ENCODE measurements at places on chromosomes 11 and 22. TPM values are rescaled to one million over a fixed set of nuclear protein-coding genes. Genes with fewer than 3 reads are reported as not detected.

CECR2 gene
- total RNA-seq = not detected

MMP8 gene
- total RNA-seq = not detected

DNA sequence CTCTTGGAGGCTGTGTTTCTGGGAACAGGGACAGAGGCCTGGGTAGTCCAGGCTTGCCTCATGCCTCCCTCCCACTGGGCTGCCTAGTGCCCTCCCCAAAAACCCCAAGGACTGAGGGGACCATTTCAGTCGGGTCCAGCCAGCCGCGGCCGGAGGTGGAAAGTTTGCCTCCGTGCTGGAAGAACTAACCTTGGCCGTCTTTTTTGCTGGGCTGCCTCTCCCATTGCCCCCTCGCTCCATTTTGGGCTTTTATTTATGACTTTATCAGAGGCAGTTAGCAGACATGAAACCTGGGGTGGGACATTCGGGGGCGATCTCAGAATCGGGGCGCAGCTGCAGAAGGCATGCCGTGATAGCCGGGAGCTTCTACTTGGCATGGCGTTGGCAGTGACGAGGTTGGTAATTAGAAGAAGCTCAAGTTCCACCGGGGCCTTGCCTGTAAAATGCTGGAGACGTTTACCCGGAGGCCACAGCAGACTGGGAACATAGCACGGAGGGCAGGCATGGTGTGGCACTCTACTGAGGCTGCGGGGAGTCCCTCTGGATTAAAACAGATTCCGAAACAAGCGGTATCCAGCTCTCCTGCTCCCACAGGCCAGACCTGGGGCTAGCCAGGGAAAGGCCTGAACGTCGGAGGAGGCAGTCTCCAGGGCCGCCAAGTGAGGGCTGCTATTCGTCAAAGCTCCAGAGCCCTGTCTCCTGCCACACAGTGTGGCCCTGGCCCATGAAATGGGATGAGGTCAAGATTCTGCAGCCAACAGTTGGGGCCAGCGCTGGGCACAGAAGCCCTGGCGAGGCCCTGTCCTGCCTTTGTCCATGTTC is 76.4 kb upstream of the PPARA start:
- H3K4me3 ChIP-seq = peak overlapping the region; percentile 97
- H3K36me3 ChIP-seq = peaks cover 38% of the 10 kb centered on the region
- H3K27ac ChIP-seq = peak overlapping the region; percentile 99
- H3K4me1 ChIP-seq = peaks cover under 1% of the 10 kb centered on the region
- DNase-seq = peak; percentile 63

DNA sequence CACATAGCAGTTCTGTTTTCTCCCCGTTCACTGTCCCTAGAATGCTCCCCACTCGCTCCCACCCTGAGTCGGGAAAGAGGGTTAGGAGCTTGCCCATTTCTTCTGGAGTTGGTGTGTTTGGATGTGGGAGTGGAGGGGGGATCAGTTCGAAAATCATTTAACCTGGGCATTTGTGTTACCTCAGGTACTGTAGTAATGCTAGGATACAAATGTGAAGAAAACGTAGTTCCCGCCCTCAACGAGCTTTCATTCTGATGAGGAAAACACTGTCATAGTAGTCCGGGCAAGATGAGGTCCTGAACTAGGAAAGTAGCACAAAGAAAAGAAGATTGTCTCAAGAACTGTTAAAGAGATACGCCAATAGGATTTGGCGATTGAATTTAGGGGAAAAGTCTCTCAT is 539 bp downstream of the SDHD start:
- H3K27ac ChIP-seq = peak overlapping the region; percentile 22
- H3K4me3 ChIP-seq = peak overlapping the region; percentile 88
- peaks cover 64% of the 10 kb centered on the region for H3K36me3 ChIP-seq
- DNase-seq = peak; percentile 42
- peaks cover 23% of the 10 kb centered on the region for H3K4me1 ChIP-seq

- H3K27ac ChIP-seq = no peak overlapping the region
- H3K36me3 ChIP-seq = no peaks in the 10 kb centered on the region
- DNase-seq = no peak
Observed at GRCh38 chr22:38970551-38970950, 11.6 kb upstream of the APOBEC3B start.

DNA sequence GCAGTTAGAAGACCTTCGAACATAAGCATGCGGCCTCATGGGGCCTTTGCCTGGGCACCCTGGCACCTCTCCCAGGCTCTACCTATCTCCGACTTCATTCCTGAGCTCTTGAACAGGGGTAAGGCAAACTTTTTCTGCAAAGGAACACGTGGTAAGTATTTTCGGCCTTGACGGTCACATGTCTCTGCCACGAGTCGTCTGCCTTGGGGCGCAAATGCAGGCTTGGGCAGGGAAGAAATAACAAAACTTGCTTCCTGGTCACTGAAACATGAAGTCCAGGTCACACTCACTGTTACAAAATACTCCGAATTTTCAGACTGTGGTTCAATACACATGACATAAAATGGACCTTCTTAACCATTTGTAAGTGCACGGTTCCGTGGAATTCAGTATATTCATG is 3.4 kb upstream of the ASCL2 start:
- no peaks in the 10 kb centered on the region for H3K4me1 ChIP-seq
- DNase-seq = no peak
- no peak overlapping the region for H3K27ac ChIP-seq

DNA sequence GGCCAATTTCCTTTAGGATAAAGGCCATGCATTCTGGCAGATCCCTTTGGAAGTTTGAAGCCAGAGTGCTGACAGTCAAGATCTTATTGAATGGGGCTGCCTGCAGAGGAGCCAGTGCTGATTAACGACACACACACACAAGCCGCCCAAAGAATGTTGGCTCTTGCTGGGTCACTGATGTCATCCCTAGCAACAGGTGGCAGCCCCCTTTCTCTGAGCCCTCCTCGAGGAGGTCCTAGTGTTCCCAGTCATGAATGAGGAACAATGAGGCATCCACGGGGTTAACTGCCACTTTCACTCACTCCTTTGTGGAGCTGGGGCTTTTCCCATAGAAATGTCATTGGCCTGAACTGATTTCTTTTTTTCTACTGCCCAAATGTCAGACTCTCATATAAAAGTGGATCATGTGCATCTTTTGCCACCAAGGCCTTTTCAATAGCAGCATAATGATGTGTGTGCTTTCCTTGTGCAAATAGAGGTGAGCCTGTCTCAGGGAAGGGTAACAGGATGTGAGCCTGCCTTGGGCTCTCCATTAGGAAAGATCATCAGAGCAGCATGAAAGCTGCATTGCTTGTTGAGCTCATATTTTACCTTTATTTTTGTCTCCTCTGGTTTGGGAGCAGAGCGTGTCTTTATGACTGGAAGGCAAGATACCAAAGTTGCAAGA is 301.8 kb upstream of the MTNR1B start:
- no peaks in the 10 kb centered on the region for H3K36me3 ChIP-seq
- H3K27me3 ChIP-seq = no peaks in the 10 kb centered on the region
- no peak for DNase-seq
- H3K27ac ChIP-seq = no peak overlapping the region

DNA sequence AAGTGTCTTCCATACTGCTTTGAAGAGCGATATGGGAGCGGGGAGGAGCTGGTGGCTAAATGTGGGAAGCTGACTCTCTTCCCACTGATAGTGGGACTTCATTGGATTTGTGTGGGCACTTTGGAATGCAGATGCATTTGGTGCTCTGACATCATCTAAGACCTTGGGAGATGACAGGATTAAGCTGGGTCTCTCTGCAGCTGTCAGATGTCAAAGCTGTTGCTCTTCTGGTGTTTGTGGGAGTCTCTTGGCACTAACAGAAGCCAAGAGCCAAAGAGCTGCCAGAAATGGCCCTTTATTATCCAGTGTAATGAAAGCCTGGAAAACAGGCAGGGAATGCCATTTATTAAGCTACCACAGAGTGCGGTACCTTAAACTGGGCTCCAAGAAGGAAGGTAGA is 20.6 kb downstream of the GRAMD1B start:
- H3K4me3 ChIP-seq = no peak overlapping the region
- H3K27me3 ChIP-seq = no peaks in the 10 kb centered on the region
- peak; percentile 40 for DNase-seq
- no peaks in the 10 kb centered on the region for H3K36me3 ChIP-seq
- peaks cover 35% of the 10 kb centered on the region for H3K4me1 ChIP-seq

- H3K27me3 ChIP-seq = no peaks in the 10 kb centered on the region
- H3K4me1 ChIP-seq = no peaks in the 10 kb centered on the region
- DNase-seq = no peak
- H3K27ac ChIP-seq = no peak overlapping the region
- no peaks in the 10 kb centered on the region for H3K36me3 ChIP-seq
- no peak overlapping the region for H3K4me3 ChIP-seq
Observed at GRCh38 chr11:100756559-100756958, 69.5 kb downstream of the ARHGAP42 start.

GRCh38 chr11:64000740-64001483 is 14.7 kb downstream of the OTUB1 start:
- H3K4me3 ChIP-seq = peak overlapping the region; percentile 67
- no peaks in the 10 kb centered on the region for H3K27me3 ChIP-seq
- H3K4me1 ChIP-seq = peaks cover 4% of the 10 kb centered on the region
- no peaks in the 10 kb centered on the region for H3K36me3 ChIP-seq

DNA sequence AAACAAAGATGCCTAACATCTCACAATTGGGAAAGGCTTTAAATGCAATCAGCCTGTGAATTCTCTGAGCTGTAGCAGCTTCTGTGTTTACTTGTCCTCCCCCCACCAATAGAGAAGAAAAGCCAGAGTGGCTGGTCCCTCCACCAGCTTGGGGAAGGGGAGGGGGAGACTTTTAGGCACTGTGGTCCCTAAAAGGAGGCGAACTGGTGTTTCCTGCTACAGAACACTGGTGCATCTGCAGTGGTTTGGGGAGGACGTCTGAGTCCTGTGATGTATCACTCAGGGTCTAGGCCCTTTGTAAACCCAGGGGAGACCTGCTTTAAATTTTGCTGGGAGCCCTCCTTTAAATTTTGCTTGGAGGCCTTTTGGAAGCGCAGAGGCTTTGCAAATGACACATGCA is 16.9 kb downstream of the TNRC6B start:
- H3K27ac ChIP-seq = no peak overlapping the region
- DNase-seq = no peak
- H3K4me1 ChIP-seq = peaks cover 28% of the 10 kb centered on the region
- H3K27me3 ChIP-seq = no peaks in the 10 kb centered on the region
- no peak overlapping the region for H3K4me3 ChIP-seq
- H3K36me3 ChIP-seq = no peaks in the 10 kb centered on the region
